ENCODE measurements at places on chromosomes 5 and 9. TPM values are rescaled to one million over a fixed set of nuclear protein-coding genes. Genes with fewer than 3 reads are reported as not detected.

GRCh38 chr5:36606036-36606427 is 374 bp upstream of the SLC1A3 start:
- H3K4me3 ChIP-seq, result peak overlapping the region; percentile 60
- H3K27me3 ChIP-seq, result peaks cover 14% of the 10 kb centered on the region
- no peaks in the 10 kb centered on the region for H3K4me1 ChIP-seq

DNA sequence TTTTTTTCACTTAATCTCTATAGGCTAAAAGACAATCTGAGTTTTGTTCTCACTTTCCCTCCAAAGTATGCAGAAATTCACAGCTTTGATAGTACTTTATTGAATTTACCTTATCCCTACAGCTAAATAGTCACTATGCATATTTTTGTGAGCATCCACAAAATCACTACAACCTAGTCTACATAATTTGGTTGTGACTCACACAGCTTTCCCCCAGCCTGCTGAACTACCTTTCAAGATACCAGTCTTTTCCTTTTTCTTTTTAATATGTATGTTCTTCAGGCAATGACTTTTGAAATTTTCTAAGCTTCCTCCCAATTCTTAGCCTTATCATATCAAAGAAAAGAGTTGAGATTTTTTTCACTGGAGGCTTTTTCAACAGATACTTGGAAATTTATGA is 347.3 kb upstream of the CDH6 start:
- no peaks in the 10 kb centered on the region for H3K27me3 ChIP-seq
- H3K36me3 ChIP-seq, result no peaks in the 10 kb centered on the region
- no peak overlapping the region for H3K4me3 ChIP-seq
- DNase-seq, result no peak
- no peak overlapping the region for H3K27ac ChIP-seq
- H3K4me1 ChIP-seq, result peaks cover under 1% of the 10 kb centered on the region

SMIM33 gene
- not detected for total RNA-seq

EIF4E1B gene
- not detected for total RNA-seq
